ENCODE measurements at places on chromosomes 6 and 20.

- DNase-seq = no peak
These were observed 544.3 kb downstream of the KIF16B start for GRCh38 chr20:16028923-16029322.

DNA sequence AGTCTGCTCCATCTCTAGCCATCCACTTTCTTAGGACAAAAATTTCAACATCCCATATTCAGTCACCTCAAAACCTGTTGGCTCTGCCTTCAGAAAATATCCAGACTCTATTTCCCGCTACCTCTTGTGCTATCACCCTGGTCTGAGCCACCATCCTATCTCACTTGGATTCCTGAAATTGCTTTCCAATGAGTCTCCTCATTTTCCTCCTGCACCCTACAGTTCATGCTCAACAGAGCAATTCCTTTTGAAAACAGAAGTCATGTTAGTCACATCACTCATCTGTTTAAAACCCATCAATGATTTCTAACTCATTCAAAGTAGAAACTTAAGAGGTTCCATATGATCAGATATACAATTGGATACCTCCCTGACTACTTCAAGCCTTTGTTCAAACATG lies 229.9 kb downstream of the ADGRG6 start:
- no peak for DNase-seq

DNA sequence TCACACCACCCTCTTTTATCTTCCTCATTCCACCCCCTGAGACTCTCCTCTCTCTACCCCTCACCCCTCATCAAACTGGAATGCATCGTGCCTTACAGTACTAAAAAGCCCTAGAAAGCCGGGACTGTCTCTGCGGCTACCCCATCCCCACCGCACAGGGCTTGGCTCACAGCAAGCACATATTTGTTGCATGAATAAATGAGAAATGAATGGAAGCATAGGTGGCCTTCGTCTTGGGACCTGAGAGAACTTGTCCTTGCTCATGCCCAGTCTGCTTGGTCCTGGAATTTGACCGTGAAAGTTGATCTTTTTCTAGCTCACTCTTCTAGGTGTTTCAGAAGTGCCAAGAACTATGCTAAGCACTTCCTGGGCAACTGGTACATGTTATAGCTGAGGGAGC lies 53.3 kb downstream of the APCDD1L start:
- no peak for DNase-seq

- no peak for DNase-seq
These were observed 50.3 kb downstream of the PLAGL1 start for GRCh38 chr6:143957679-143958274.

- peak; percentile 58 for DNase-seq
These were observed 17.8 kb upstream of the HMGN4 start for GRCh38 chr6:26520237-26520849.

- DNase-seq = peak; percentile 24
These were observed 100.2 kb upstream of the ARMC2 start for GRCh38 chr6:108748055-108748454.

DNA sequence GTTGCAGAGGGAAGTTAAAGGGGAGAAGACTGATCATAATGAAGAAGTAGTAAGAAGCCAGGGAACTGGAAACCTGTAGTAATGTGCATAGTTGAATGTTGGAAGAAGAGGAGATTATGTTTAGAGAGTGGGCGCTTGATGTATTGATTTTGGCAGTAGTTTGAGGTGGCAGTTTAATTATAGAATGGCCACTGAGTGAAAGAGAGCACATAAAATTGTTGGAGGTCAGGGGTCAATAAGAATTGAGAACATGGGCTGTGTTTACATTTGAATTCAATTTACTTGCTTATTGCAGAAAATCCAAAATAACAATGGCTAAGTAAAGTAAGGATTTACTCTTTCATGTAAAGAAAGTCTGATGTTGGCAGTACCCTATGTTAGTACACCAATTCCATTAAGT lies 15.7 kb downstream of the VTA1 start:
- no peak for DNase-seq

- no peak for DNase-seq
These were observed 54.7 kb downstream of the MRPL14 start for GRCh38 chr6:44072452-44072958.

GRCh38 chr6:105941621-105942412 lies 144.3 kb upstream of the PRDM1 start:
- peak; percentile 42 for DNase-seq

DNA sequence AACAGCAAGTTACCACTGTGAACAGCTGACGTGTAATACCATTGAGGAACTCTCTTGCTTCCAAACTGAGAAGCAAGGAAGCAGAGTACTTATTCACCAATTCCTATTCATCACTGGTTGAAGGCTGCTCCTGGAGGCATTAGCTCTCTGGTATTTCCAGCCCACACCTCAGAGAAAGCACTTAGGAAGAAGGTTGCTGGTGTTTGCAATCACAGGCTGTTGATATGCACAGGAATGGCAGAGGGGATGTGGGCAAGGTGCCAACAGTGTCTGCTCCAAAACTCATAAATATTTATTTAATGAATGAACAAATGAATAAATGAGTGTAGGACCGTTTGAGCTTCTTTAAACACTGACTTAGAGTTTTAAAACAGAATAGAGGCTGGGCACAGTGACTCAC lies 6.9 kb upstream of the RRBP1 start:
- DNase-seq = no peak

DNA sequence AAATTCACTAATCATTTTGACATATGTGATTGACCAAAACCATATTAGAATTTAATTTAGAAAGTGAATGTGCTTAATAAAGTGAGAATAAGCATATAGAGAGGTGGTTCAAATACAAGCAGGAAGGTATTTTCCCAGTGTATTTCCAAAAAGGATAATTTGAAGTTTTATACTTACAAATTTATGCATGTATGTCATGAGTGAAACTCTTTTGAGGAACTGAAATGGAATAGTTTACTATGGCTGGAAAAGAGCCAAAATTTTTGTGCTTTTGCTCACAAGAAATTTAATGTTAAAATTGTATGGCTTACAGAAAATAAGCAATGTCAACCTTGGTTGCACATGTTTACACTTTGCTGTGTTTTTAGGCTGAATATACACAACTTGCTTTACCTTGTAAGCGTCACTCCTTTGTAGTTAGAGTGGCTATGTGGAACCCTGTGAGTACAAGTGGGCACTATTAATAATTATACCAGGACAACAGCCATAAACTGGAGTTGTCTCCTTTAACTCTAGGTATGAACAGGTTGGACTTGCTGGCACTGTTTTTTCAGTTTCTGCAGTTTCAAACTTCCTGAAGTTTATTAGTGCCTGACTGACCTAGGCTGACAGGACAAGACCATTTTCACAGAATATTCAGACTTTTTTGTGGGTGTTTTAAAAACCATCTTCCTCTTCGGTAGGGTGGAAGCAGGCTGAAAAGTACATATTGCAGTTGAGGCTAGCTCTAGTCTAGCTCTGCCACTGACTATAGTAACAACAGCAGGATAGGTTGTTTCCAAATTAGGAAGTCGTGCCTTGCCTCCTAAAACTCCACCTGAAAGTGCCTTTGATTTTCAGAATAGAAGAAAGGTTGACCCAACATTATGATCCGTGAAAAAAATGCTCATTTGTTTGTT lies 6.0 kb downstream of the AFDN start:
- no peak for DNase-seq

DNA sequence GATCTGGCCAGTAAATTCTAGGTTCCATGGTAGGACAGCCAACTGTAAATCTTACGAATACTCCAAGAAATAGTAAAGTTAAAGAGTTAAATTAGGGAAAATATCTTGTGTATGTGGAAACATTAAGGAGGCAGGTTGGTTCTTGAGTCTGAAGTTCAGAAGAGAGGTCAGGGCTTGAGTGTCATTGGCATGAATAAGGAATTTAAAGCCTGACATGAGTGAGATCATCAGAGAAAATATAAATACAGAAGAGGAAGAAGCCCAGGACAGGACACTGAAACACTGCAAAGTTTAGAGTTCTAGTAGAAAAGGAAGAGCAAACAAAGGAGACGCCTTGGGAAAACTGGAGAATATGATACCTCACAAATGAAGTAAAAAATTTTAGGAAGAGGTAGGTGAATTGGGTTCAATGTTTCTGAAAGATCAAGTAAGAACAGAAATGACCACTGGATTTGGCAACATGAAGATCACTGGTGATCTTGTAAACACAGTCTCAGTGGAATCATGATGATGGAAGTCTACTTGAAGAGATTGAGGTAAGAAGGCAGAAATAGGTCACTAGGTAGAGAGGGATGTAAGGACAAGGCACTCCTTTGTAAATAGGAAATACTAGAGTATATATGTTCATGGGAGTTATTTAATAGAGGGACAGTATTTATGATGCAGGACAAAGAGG lies 41.6 kb upstream of the SYNCRIP start:
- no peak for DNase-seq

DNA sequence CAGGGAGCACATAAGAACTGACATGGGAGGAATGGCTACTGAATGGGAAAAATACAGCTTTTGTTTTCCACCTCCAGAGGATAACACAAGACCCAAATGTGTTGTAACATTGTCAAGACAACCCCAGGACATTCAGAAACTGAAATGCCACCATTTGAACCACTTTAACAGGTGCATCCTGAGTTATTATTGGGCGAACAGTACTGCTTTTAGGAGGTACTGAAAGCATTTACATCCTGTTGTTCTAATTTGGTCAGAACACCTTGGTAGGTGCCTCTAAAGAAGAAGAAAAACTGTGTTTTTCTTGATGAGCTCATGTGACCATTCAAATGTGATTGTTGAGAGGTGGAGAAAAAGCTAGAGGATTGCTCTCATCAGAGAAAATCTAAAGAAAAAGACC lies 6.4 kb upstream of the TXNDC5 start:
- no peak for DNase-seq

DNA sequence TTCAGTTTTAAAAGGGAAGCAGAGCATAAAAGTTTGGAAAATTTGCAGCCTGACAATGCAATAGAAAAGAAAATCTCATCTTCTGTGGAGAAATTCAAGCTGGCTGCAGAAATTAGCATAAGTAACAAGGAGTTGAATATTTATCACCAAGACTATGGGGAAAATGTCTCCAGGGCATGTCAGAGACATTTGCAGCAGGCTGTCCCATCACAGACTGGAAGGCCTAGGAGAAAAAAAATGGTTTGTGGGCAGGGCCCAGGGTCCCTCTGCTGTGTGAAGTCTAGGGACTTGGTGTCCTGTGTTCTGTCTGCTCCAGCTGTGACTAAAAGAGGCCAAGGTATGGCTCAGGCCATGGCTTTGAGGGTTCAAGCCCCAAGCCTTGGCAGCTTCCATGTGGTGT lies 8.1 kb upstream of the LAMA2 start:
- no peak for DNase-seq

DNA sequence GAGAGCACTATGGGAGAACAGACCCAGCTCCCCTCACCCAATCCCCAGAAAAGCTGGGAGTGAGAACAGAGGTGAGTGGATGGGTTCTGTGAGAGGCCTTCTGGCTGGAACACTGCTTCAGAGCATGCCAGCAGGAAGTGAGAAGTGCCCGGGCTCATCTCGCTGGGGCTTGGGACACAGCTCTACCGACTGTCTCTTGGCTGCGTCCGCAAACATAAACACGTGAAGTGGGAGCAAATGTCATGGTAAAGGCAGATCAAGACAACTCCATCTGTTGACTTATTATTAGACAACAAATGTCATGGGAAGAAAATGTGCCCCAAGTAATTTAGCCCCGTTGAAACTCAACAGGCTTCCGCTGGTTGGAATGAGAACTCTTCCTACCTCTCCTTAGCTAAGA lies 25.9 kb downstream of the GNAS-AS1 start:
- DNase-seq = no peak

- DNase-seq = no peak
These were observed 10.2 kb downstream of the ZSCAN23 start for GRCh38 chr6:28433119-28433518.

- DNase-seq = no peak
These were observed 177.0 kb downstream of the FOXC1 start for GRCh38 chr6:1786455-1787453.

GRCh38 chr6:87637106-87637505 lies 47.2 kb downstream of the ORC3 start:
- no peak for DNase-seq

DNA sequence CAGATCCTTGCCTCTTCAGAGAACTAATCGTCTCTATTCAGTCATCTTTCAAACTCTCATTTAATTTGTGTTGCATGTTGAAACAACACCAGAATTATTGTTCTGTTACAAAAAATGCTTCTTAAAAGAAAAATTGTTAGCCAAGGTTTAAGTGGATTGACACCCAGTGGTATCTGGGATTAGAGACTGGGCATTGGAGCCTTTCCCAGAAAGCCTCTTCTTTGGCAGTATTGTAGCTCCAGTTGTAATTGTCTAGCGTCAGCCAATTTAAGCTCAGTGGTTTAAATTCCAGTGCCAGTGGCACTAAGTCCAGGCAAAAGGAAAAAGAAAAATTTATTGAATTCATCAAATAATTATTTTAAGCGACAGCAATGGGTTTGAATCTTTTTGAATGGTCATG lies 801 bp downstream of the CCDC28A start:
- no peak for DNase-seq

DNA sequence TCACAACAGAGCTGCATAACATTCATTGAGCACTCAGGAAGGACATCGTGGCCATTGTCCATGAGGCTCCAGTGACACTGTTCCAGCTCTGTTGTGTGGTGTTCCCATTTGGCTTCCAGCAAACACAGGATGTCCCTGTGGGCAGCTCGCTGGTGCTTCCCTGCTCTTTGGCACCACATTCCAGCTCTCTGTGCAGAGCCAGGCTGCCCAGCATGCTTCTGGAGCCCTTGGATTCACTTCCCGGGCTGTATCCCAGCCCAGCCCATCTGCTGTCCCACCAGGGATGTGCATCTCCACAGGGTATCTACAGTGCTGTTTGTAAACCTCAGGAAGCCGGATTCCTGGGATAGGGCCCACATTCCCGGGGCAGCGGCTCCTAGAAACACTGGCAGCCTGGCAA lies 57.2 kb downstream of the CTCFL start:
- no peak for DNase-seq

GRCh38 chr20:42340368-42340767 lies 722.2 kb upstream of the CHD6 start:
- no peak for DNase-seq

- DNase-seq = no peak
These were observed 153.6 kb downstream of the SYCP2 start for GRCh38 chr20:59779656-59780380.

GRCh38 chr6:38077488-38078030 lies 258.0 kb downstream of the ZFAND3 start:
- peak; percentile 28 for DNase-seq

DNA sequence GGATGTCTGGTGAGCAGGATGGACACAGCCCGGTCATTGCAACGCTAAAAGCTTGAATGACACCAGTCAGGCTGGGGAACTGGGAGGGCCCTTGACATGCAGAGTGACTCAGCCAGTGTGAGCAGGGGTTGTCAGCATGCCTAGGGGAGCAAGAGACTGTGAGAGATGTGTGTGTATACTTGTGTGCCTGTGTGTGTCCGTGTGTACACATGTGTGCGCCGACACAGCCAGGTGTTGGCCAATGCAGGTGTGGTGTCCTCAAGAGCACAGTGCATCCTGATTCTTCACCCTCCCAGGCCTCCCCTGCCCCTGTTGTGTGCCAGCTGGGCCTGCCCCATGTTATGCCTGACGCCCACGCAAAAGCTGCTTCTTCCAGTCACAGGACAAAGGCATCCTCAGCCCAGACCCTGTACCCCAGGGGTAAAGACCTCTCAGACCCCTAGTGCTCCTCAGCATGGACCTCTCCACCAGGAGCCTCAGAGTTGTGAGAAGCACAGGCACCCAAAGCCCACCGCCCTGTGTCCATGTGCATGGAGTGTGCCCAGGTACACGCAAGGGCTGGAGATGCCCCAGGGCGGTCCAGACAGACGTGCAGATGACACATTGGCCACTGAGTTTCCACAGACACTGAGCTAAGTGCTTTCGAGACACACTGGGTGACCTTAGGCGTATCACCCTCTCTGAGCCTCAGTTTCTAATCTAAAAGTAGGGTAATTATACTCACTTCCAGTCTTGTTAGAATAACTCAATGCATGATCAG lies 16.6 kb downstream of the NRSN2 start:
- DNase-seq = no peak

Measured in LHCN-M2 (cell line).